CD4-positive, alpha-beta T cell treated with Interleukin-4 for 4 hours (primary cell): ENCODE measurements at places on chromosomes 2 and 18.

GRCh38 chr18:78918707-78919106, 60.9 kb upstream of the SALL3 start:
- no peak for DNase-seq

- DNase-seq = no peak
These were observed 411.2 kb downstream of the SOX11 start for GRCh38 chr2:6103372-6103771.

- DNase-seq = no peak
These were observed 16.7 kb downstream of the LHCGR start for GRCh38 chr2:48738806-48739205.

GRCh38 chr2:5720426-5720825, 28.2 kb downstream of the SOX11 start:
- DNase-seq = no peak

- DNase-seq = no peak
These were observed 199.3 kb downstream of the ZNF407 start for GRCh38 chr18:74796841-74797576.

DNA sequence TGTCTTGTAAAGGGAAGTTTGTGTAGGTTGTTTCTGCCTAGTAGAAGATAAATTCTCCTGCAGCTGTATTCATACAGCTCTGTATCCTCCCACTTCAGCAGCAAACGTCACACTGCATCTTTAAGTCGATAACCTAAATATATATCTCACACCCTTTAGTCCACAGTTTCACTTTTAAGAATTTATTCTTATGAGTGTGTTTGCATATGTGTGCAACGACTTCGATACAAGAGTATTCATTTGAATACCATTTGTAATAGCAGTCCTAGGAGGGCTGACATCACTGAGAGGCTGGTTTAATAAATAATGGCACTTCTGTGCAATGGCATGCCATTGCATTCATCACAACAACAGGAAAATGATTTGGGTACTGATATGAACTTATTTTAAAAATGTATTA, 63.8 kb upstream of the MSH6 start:
- no peak for DNase-seq

GRCh38 chr2:215920244-215921100, 92.9 kb downstream of the MREG start:
- DNase-seq = peak; percentile 54

GRCh38 chr2:174704642-174705041, 59.6 kb downstream of the CHRNA1 start:
- no peak for DNase-seq

GRCh38 chr2:227163485-227163997, 464 bp downstream of the COL4A4 start:
- no peak for DNase-seq
